ENCODE measurements at places on chromosomes 6 and 20.

- no peak for DNase-seq
Measured at GRCh38 chr20:11394145-11394833, 523.4 kb upstream of the BTBD3 start.

GRCh38 chr6:149357726-149358538, 40.4 kb downstream of the TAB2 start:
- DNase-seq = no peak

GRCh38 chr6:74491844-74492374, 713.9 kb downstream of the COL12A1 start:
- no peak for DNase-seq

DNA sequence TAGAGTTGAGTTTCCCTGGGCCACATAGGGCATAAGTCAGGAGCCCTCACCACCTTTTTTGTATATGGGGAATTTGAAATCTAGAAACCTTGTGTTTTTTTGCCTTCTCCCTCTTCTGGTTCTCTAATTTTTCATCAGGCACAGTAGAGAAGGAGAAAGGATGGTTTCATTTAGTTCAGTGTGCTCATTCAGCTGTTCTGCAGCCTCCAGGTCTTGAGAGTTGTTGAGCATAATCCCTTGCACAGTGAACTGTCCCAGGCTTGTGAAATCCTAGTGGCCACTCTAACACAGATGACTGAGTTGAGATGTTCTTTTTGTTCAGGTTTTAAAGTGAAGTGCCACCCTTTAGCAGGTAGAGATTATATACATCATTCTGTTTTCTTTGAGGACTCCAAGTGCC, 183.5 kb downstream of the CDKAL1 start:
- no peak for DNase-seq

DNA sequence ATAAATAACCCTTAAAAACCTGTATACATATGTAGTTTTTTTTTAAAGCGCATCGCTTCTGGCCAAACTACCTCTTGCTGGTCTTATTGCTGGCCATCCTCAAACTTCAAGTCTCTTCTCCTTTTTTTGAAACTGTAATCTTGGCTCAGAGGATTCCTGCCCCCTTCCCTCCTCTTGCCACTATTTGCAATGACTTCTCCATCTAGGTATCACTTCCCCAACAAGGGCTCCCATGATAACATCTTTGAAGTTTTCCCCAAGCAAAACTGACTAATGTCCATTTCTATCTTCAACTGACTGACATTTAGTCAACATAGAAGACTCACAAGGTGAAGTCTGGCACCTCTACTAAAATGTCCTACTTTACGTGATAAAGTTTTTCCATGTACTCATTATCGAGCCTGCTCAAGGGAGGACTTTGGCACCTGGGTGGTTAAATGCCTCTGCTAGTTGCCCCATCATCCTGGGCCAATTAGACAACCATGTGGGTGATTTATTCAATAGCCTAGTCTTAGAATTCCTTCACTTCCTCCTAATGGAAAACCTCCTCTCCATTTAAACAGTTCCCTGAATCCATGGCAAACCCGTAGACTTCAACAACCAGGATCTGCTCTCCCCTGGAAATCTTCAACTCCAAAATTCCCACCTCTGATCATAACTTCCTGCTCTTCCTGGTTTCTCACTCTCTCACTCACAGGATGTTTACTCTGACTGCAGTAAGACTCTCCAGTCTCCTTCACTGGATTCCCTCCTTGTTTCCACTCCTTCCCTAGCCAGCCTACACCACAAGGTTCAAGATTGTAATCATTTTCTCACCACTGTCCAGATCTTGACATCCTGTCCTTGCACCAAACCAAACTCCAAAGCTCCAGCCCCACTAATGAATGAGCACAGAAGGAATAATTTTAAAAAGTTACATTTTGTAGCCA, 9.4 kb upstream of the PLAGL1 start:
- no peak for DNase-seq

- DNase-seq = no peak
Measured at GRCh38 chr6:71473926-71474325, 185.3 kb downstream of the OGFRL1 start.

DNA sequence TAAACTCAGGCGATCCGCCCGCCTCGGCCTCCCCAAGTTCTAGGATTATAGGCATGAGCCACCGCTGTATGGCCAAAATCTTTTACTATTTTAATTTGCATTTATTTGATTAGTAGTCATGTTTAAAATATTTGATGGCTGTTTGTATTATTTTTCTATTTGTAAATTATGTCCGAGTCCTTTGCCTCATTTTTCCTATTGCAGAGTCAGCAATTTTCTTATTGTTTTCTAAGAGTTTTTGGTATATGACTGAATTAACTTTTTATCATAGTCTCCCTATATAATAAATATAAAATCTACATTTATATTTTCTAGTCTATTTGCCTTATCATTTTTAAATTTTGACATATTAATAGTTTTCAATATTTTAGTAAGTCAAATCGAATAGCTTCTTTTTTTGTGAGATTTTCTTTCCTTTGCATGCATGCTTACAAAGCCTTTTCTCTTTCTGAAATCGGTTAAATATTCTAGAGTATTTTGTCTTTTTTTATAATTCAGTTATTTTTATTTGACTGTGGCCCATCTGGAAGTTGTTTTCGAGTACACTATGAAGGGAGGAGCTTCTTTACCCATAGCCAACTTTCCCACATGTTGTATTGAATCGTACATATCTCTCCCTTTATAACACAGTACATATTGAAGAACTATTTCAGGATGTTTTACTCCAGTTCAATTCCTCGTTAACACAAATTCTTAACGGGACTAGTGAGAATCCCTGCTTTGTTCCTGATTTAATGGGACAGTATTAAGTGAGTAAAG, 34.5 kb upstream of the RPS6KA2 start:
- no peak for DNase-seq

GRCh38 chr6:139474145-139475108, 100.0 kb upstream of the CITED2 start:
- no peak for DNase-seq

- DNase-seq = no peak
Measured at GRCh38 chr6:134029495-134030455, 22.6 kb downstream of the SLC2A12 start.

GRCh38 chr20:21512634-21513180, 1.2 kb downstream of the NKX2-2 start:
- no peak for DNase-seq

DNA sequence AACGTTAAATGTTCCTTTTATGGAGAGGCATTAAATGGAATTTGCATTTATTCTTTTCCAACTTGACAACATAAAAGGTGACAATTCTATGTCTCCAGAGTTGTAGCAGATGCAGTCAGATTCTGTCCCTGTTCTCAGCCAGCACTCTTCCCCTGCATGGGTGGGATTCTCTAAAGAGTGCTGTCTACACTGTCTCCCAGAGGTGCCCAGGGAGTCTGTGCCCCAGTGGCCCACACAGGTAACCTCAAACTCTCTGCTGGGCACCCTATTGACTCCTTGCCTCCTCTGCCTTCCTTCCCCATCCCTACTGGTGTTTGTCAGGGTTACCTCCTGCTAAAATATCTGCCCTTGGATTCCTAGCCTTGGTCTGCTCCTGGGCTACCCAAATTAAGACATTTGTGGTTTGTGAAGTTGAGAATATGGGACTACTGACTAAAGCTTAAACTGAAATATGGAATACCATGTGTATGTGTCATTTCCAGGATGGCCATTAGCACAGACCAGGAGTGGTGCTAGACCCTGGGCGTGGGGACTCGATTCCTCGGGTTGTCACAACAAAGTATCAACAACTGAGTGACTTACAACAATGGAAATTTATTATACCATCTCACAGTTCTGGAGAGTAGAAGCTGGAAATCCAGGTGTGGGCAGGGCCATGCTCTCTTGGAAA, 284.7 kb downstream of the CDH26 start:
- DNase-seq = no peak

Data from stimulated activated CD4-positive, alpha-beta T cell treated with anti-CD3 and anti-CD28 coated beads, Interleukin-2, amount 100 ng/mL, for 24 hours (primary cell).